ENCODE measurements at places on chromosomes 5 and 9.

DNA sequence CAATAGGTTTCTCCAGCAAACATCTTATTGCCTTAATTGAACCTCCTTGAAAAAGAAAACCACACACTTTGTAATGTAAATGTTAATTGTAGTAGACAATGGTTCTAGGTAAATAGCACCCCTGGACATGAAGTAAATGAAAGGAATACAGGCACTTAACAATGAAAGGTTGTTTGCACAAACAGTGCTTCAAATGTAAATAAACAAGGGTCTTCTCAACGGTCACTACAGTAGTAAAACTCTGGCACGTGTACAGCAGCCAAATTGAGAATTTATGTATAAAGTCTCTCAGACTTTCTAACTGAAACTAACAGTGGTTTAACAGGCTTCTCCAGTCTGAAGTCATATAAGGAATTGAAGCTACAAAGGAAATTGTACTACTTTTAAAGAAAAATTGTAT lies 218.3 kb downstream of the MEF2C start:
- no peak for DNase-seq

- no peak for DNase-seq
Observed at GRCh38 chr5:37606148-37606547, 227.0 kb downstream of the WDR70 start.

GRCh38 chr5:610011-610743 lies 2.0 kb upstream of the CEP72 start:
- DNase-seq: no peak

- no peak for DNase-seq
Observed at GRCh38 chr9:130191749-130192120, 19.5 kb downstream of the NCS1 start.

DNA sequence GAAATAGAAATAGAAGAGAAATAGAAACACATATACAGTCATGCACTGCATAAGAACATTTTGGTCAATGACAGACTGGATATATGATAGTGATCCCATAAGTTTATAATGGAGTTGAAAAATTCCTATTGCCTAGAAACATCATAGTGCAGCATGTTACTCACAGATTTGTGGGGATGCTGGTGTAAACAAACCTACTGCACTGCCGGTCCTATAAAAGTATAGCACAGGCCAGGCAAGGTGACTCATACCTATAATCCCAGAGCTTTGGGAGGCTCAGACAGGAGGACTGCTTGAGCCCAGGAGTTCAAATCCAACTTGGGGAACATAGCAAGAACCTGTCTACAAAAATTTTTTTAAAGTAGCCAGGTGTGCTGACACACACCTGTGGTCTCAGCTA lies 240.6 kb upstream of the MAP3K1 start:
- no peak for DNase-seq

DNA sequence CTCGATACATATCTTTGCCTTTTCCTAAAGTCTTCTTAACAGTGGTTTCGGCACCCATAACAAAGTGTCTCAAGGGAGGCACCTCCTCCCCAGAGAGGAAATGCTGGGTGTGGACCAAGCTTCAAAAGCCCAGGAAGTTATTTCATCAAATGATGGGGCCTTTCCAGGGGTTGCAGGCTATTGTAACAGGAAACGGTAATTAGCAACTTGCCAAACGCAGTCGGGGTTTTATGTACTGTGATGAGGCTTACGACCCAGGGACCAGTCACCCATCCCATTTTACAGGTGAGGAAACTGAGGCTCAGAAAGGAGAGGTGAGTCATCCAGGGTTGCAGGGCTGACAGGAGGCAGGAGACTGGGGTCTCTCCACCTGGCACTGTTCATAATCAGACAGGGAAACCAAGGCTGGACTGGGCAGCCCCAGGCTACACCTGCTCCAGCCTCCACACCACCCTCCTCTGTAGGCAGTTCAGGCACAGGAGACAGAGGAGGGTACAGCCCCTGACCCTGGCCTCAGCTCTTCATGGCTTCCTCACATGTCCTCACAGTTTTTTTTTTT lies 30.0 kb upstream of the SUSD3 start:
- DNase-seq: no peak

DNA sequence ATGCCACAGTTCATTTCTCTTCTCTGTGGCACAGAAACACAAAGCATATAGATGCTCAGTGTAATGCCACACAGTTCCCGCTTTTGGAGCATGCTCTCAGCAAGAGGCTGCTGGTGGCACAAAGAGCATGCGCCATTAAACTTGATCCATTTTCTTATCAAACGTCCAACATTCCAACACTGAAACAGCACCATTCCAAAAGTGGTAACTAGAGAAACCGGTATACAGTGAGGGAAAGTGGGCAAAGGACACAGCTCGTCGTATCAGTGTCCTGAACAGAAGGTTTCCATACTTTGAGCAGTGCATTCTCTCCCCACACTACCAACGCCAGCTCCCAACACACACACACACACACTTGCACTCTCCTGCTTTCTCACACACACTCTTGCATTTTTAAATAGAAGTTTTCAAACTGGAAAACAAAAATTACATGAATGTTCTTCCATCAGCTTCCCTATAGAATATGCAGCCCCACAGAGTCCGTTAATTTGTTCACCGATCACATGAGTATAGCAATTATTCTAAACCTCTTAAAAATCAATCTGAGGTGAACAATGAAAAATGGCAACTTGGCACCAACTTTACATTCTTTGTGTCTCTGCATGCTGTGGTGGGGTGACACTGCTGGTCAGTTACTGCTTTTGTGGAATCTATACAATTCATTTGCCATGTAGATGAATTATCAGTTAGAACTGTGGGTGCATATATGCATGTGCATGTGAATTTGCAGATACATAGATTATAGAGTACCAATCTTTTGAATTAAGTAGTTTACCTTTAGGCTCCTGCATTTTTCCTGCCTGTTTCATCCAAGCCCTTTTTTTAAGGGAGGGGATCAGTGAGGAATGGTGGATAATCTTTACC lies 5.7 kb downstream of the NFIB start:
- DNase-seq: no peak

DNA sequence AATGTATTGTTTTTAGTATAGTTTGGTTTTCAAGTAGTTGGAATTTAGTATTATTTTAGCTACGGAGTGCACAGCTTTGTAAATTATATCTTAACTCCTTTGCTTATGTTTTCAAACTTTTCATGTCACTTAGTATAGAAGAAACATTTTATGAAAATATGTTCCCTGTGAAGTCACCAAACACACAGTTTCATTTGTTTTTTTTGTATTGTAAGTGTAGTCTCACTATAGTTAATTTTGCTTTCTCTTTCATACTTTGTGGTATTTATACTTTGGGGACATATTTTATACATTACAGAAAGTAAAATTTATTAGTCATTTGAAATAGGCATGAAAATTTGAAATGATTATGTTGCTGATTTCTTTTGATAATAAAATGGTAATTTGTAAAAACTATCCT lies 5.0 kb downstream of the CHSY3 start:
- no peak for DNase-seq

DNA sequence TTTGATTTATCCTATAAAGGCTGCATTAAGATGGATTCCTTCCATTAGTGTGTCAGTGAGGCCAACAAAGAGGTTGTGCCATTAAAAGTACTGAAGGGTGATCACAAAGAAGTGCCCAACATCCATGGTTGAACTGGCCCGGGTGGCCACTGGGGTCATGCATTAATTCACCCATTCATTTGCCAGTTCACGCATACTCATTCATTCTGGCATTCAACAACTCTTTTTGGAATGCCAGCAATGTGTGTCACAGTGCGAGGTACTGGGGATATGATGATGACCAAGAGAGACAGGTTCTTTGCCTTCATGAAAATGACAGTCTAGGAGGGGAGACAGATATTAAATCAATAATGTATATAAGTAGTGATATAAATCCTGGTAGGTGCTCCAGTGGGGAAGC lies 93.2 kb downstream of the PTTG1 start:
- no peak for DNase-seq

DNA sequence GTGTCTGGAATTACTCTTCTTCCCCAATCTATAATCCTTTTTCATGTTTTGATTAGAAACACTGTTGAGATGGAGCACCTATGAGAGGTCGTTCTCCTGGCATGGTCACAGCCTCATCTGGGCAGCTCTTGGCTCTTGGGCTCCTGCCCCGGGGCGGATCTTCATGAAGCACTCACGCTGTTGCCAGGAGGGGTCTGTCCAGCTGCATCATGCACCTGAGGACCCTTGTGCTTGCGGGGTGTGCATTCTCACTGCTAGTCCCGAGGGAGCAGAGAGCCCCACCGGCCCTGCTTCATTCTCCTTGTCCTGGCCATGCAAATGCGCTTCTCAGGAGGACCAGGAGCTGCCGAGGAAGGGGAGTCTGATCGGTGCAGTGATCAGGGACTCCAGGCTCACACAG lies 117.6 kb upstream of the S1PR3 start:
- DNase-seq: no peak

GRCh38 chr5:58582019-58582802 lies 664 bp upstream of the RAB3C start:
- no peak for DNase-seq

DNA sequence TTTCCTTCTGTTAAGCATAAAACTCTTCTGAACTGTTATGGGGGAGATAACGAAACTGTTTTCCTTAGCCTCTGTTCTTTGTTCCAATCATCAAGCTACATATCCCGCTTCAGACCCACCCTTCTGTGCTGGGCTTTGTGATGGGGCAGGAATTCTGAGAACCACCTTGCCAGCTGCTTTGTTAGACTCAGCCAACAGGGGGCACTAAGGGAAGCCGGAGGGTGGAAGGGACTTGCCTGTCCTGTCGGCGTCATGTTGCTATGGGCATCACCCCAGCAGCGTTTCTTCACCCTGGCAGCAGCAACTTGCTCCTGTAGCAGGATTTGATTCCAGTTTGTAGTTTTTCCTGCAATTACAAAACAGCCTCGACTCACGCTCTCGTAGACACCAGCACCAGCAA lies 169.1 kb downstream of the CAAP1 start:
- no peak for DNase-seq

DNA sequence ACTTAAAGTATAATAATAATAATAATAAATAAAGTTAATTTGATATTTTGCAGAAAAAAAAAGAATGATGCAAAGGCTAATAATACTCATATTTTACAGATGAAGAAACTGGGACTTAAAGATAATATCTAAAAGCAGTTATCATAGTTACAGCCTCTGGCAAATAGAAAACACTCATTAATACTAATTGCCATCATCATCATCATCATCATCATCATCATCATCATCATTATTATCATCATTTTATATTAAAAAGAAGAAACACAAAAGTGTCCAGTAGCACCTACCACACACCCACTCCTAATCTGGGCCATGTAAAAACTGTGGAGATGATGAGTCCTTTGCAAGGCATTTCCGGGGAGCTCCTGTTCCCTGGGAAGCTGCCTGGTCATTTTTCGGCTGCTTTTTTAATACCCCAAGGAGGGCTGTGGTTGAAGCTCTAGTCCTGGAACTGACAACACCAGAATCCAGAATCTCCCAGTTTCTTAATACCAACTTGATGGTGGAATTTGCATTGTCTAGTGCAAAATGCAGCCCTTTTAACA lies 70.8 kb downstream of the HTR4 start:
- no peak for DNase-seq

DNA sequence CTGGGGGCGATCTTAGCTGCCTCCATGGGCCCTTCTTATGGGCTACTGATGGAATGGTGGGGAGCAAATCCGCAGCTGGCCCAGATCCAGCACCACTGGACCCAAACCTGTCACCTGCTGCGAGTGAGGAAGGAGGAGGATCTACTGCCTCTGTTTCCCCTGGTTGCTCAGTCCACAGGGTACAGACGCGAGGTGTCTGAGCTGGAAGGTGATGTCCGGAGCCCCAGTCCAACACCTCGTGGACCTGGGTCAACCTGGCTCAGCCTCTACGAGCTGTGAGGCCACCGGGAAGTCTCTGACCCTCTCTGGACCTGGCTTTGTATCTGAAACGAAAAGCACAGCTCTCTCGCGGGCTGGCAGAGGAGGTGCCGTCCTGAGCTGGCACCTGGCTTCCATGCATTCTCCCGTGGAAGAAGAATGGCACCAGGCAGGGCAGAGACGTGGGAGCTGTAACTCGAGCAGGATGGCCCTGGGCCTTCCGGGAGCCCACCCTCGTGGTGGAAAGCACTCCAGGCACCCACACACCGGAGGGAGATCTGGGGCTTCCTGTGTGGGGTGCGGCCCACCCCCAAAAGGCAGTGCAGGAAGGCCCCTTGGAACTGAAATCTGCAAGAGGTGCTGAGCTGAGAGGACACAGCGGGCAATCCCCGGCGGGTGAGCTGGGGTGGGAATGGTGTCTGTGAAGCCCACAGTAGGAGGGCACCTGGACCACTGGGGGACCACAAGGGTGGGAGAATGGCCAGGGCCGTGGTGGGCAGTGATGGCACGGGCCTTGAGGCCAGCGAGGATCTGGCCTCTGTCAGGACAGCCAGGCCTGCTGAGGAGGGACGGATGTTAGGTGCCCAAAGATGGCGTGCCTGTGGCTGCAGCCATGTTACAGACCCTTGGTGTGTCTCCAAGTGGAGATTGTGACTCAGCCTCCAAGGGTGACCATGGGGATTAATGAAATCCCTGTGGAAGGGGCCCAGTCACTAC lies 133.4 kb downstream of the OLFM1 start:
- no peak for DNase-seq

GRCh38 chr9:96858018-96858573 lies 3.8 kb upstream of the ZNF782 start:
- DNase-seq: peak; percentile 23

DNA sequence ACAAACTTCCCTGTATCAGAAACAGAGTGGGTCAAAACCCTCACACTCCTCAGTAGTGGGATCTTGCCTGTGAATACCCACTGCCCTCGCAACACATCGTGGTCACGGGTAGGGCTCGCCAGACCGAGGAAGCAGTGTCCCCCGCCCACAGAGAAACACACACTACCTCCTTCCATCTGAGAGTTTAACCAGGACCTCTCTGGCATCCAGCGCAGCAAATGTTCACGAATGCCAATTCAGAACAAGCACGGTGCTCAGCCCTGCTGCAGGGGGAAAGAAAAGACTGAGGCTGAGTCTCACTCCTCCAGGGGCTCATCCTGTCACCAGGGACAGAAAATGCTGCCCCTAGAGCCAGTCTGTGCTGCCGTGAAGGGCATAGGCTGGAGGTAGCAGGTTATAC lies 42.5 kb upstream of the SYNPO start:
- no peak for DNase-seq

GRCh38 chr5:1183424-1184162 lies 17.8 kb upstream of the SLC6A19 start:
- DNase-seq: no peak

GRCh38 chr5:139474890-139475791 lies 4.3 kb downstream of the SMIM33 start:
- no peak for DNase-seq

DNA sequence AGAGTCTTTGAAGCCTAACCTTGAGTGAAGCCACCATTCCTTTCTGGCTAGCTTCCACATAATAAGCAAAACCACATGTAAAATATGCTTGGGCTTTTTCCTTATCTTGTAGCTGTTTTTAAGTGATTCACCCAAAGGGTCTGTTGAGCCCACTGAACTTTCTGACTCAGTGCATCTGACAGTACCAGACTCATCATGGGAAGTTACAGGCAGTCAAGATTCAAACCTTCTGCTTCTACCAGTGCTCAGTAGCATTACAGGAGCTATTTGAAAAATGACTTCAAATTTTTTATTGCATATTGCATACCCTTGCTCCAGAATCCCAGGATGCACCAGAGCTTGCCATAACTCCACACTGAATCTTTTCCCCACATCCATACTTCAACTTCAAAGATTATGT lies 87.5 kb upstream of the PTPRD start:
- no peak for DNase-seq

GRCh38 chr5:174903172-174903732 lies 178.9 kb downstream of the MSX2 start:
- no peak for DNase-seq

- no peak for DNase-seq
Observed at GRCh38 chr5:157961176-157961575, 102.2 kb upstream of the CLINT1 start.

Data from AG04449 (cell line).